ENCODE measurements at places on chromosomes 1 and 21. TPM values are rescaled to one million over a fixed set of nuclear protein-coding genes. Genes with fewer than 3 reads are reported as not detected.

- H3K27ac ChIP-seq, result no peak overlapping the region
- no peak for DNase-seq
- H3K4me3 ChIP-seq, result no peak overlapping the region
- H3K4me1 ChIP-seq, result no peaks in the 10 kb centered on the region
These were observed 21.3 kb downstream of the MX1 start for GRCh38 chr21:41447356-41447755.

DNA sequence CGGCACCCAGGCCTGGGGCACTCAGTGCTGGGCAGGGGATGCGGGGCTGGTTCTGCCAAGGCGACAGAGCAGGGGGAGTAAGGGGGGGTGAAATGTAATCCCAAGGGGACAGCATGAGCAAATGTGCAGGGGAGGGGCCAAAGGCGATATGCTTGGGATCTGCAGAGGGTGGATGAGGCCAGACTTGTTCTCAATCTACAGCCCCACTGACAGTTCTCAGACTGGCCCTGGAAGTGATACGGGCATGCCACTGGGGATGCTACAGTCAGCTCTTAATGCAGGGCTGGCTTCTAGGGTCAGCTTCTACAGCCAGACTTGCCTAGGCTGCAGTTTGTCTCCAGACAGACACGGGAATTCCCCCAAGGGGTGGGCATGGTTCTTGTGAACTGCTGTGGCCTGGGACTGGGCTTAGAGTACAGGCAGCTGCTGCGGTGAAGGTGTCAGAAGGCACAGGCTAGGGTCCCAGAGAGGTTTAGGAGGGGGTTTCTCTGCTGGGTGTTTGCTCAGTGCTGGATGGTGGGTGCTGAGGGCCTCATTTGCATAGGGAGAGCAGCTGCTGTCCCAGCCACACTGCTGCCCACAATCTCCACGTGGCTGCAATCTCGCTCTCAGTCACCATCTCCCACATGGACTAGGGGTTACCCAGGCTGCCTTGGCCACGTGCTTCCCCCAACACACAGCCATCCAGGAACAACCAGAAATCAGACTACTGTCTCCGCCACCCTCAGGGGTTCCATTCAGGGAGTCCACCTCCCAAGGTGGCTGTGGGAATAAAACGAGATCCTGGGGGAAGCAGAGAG is 190.1 kb downstream of the HIVEP3 start:
- no peaks in the 10 kb centered on the region for H3K36me3 ChIP-seq
- H3K27ac ChIP-seq, result peak overlapping the region; percentile 88
- peak; percentile 97 for DNase-seq
- H3K4me1 ChIP-seq, result peaks cover 58% of the 10 kb centered on the region

GRCh38 chr1:180501865-180502360 is 464 bp downstream of the ACBD6 start:
- DNase-seq, result no peak
- H3K36me3 ChIP-seq, result no peaks in the 10 kb centered on the region
- peak overlapping the region; percentile 89 for H3K27ac ChIP-seq
- H3K4me3 ChIP-seq, result peak overlapping the region; percentile 94
- H3K27me3 ChIP-seq, result no peaks in the 10 kb centered on the region

DNA sequence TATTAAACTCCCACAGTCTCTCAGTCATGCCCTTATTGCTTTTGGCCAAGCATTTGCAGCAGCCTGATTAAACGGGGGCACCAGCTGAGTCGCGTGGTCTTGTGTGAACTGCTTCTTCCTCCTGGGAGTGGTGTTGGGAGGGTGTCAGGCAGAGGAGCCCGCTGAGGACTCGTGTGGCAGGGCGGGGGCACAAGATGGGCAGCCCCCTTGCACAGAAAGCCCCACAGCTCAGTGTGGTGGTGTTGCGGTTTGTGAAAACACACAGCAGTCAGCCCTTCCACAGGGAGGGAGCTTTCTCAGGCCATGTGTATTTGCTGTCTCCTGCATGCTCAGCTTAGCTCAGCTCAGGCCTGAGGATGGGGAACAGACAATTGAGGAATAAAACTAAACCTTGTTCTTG is 22.4 kb downstream of the PEX14 start:
- no peak overlapping the region for H3K27ac ChIP-seq
- H3K36me3 ChIP-seq, result no peaks in the 10 kb centered on the region
- no peaks in the 10 kb centered on the region for H3K27me3 ChIP-seq
- no peak for DNase-seq
- peak overlapping the region; percentile 20 for H3K4me3 ChIP-seq
- H3K4me1 ChIP-seq, result peaks cover 48% of the 10 kb centered on the region

Gene CYP4Z1
- not detected for total RNA-seq

Measured in natural killer cell treated with Interleukin-12 subunit alpha and Interleukin-12 subunit beta and Interleukin-15 and Interleukin-18, amount 100 ng/mL, for 72 hours (primary cell).